Right lobe of liver (tissue), 6 donors: ENCODE measurements at places on chromosomes 12 and 14. TPM values are rescaled to one million over a fixed set of nuclear protein-coding genes. Genes with fewer than 3 reads are reported as not detected.

TRHDE gene
- total RNA-seq, result 1.4 TPM

PLA2G1B gene
- not detected for total RNA-seq

ADGRD1 gene
- total RNA-seq, result 12.3 TPM

OLR1 gene
- total RNA-seq, result not detected

CCNB1IP1 gene
- 15.7 TPM for total RNA-seq

C3AR1 gene
- 2.0 TPM for total RNA-seq

TAS2R30 gene
- 5.1 TPM for total RNA-seq

AQP2 gene
- not detected for total RNA-seq

DNA sequence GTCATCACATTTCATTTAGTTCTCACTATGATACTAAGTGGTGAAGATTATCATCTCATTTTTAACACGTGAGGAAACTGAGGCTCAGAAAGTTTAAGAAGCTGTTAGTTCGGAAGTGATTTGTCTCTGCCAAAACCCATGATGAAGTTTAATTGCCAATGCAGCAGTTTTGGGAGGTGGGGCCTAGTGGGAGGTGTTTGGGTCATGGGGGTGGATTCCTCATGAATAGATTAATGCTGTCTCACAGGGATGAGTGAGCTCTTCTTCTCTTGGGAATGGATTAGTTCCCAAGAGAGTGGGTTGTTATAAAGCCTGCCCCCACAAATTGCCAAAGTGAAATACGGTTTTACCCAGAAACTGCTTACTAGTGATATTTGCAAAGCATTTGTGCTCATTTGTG lies 91.5 kb upstream of the IGF1 start:
- no peak for DNase-seq

DNA sequence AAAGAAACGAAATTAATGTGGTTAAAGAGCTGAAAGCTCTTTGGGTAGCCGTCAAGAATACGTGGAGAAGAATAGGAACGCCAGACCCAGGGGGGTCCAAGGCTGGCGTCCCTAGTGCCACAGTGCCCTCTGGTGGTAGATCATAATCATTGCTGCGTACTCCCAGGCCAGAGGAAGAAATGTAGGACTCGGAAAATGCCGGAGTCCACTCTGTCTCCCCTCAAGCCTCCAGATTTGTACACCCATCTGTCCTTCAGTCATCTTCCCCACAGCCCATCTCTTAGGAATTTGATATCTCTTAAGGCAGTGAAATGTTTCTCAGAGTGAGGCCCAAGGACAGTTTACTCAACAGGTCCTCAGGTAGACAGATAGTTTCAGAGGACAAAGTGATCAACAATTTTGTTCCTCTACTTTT lies 25.4 kb upstream of the PLEKHG6 start:
- DNase-seq, result peak; percentile 45

GRCh38 chr12:1435456-1435855 lies 158.9 kb downstream of the FBXL14 start:
- DNase-seq, result no peak

DNA sequence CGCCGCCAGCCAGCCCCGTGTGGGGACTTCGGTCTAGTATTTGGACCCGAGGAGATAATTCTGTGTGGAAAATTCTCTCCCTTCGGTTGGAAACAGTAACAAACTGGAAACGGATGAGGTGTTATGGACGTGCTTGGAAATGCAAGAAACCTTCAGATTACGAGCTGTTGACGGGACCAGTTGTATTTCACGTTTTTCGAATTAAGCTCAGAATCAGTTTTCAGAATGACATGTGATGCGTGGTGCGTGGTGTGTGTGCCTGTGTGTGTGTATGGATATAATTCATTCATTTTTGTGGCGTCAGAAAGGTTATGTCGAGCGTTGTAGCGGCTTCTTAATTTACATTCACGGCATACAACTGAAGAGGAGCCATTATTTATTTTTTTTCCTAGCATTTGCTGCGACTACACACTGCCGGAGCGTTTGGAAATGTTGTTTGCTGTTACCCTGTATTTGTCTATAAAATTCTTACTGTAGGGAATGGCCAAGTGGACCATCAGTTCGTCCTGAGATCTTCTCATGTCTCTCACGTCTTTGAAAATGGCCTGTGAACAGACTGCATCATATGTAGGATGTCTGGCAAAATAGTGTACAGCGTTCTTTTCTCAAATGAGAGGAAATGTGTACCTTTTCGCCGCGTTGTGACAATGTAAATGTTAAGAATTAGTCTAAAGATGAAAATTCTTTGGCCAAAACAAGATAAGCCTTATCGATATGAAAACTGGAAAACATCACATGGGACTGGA lies 1.3 kb downstream of the TRAF3 start:
- no peak for DNase-seq

DNA sequence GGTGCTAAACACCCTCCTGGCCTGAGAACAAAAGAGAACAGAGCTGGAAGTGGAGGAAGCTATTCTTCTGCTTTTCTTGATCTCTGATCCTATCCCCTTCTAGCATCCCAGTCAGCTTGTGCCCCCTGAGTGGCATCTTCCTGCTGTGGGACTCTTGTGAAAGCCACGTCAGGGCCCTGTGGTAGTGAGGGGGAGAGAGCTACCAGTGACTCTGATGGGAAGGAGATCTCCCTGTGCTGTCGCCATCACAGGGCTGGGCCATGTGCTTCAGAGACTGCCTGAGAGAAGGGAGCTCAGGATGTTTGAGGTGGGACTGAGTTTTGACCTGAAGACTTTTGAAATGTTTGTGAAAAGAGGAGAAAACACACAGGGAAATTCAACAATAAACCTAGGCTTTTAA lies 107.6 kb upstream of the FUT8 start:
- no peak for DNase-seq

- no peak for DNase-seq
Observed at GRCh38 chr14:44388306-44388705, 118.8 kb downstream of the FSCB start.

GRCh38 chr14:70642303-70643235 lies 853 bp downstream of the TTC9 start:
- peak; percentile 29 for DNase-seq

GRCh38 chr14:21647380-21647779 lies 6.3 kb upstream of the OR4E2 start:
- DNase-seq, result no peak

DNA sequence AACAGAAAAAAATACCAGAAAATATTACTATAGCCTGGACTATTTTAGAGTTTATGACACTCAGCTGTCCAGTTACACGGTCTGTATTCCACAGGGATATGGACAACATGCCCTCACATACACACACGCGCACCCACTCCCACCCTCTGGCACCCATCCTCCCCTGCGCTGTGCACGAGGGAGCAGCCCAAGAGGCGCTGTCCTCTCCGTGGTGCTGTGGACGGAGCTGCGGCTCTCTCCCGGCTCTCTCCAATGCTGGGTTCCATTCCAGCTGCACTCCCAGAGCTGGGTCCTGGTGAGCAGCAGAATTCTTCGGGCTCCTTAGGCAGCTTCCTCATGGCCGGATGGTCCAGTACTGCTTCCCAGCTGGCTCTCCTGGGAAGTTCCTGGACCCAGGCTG lies 6.0 kb upstream of the NGB start:
- no peak for DNase-seq

DNA sequence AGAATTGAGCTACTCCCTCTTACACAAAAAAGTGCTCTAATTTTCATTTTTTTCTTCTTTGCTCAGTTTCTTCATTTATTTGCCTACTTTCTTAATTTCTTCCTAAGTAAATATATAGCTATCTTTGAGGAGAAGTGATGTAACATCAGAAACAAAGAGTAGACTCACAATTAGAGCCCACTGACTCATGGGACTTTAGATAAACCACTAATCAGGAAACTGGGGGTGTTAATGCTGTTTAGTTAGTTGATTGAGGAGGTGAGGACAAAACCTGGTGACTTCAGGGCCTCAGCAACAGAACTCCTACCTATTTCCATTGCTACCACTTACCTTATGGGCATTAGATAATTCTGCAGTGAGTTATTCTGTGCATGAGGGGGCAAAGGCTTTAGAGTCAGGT lies 151.7 kb downstream of the MON2 start:
- no peak for DNase-seq

DNA sequence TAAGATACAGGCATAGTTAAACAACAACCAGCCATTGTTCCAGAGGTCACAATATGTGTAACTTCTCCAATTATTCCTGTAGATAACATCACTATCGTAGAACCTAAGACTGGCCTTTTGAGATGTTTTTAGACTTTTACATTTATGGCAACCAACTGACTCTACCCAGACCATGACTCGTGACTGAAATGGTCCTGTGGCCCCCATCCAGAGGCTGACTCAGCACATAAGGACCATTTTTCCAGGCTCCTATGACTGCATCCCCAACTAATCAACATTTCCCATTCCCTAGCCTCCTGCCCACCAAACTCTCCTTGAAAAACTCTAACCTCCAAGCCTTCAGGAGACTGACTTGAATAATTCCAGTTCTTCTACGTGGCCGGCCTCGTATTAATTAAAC lies 52.6 kb upstream of the NID2 start:
- no peak for DNase-seq

DNA sequence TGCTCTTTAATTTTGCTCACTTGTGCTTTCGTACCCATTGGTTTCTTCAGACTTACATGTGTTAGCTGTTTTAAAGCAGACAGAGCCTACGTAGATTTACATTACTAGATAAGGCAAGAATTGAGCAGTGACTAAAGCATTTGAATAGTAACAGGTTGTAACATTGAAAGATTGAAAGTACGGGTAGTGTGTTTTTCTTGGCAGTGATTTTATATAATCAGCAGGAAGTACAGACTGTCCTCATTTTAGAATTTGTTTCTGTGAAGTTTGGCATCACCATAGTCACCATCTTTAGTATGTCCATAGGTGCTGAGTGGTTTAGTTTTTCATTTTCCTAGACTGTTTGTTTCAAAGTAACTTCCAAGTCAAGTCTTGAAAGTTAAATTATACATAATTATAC lies 14.0 kb downstream of the RTRAF start:
- DNase-seq, result no peak

DNA sequence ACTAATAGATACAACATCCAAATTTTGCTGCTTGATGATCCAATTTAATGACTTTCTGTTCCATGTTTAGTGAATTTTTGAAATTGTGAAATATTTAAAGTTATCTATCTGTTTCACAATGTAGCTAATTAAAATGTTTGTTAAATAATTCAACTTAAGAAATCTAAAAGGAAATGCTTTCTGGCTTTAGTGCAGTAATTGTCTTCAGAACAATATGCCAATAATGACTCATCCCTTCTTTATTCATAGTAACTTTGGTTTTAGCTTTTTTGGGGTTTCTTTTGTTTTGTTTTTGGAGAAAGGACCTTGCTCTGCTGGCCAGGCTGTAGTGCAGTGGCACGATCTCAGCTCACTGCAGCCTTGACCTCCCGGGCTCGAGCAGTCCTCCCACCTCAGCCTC lies 479.2 kb upstream of the RGS6 start:
- DNase-seq, result no peak

DNA sequence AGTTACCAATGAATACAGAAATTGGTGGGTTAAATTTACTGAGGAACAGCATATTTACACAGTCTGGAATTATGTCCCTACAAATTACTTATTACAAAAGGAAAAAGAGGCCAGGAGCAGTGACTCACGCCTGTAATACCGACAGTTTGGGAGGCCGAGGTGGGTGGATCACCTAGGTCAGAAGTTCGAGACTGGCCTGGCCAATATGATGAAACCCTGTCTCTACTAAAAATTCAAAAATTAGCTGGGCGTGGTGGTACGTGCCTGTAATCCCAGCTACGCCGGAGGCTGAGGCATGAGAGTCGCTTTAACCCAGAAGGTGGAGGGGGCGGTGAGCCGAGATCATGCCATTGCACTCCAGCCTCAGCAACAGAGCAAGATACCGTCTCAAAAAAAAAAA lies 52.6 kb downstream of the HECTD1 start:
- no peak for DNase-seq

DNA sequence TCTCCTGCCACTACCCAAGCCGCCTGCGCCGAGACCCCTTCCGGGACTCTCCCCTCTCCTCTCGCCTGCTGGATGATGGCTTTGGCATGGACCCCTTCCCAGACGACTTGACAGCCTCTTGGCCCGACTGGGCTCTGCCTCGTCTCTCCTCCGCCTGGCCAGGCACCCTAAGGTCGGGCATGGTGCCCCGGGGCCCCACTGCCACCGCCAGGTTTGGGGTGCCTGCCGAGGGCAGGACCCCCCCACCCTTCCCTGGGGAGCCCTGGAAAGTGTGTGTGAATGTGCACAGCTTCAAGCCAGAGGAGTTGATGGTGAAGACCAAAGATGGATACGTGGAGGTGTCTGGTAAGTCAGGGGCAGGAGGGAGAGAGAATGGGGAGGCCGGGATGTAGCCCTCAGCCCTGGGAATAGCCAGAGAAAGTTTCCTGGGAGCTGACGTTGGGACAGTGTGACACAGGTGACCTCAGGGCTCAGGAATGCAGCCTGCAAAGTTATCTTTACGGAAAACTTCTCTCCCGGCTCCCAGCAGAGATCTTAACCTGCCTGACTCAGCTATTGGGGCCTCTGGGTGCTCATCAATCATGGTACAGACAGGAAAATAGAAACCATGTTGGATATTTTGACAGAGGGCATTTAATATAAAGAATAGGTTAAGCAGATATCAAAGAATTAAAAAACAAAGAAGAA lies 747 bp downstream of the HSPB8 start:
- no peak for DNase-seq

GRCh38 chr12:124567673-124568373 lies 411 bp upstream of the NCOR2 start:
- peak; percentile 95 for DNase-seq

GRCh38 chr14:73977896-73978295 lies 27.8 kb downstream of the COQ6 start:
- no peak for DNase-seq

GRCh38 chr14:67410313-67410712 lies 1.7 kb downstream of the PLEK2 start:
- DNase-seq, result peak; percentile 52

GRCh38 chr14:77603654-77604255 lies 12.7 kb downstream of the SPTLC2 start:
- DNase-seq, result no peak

DNA sequence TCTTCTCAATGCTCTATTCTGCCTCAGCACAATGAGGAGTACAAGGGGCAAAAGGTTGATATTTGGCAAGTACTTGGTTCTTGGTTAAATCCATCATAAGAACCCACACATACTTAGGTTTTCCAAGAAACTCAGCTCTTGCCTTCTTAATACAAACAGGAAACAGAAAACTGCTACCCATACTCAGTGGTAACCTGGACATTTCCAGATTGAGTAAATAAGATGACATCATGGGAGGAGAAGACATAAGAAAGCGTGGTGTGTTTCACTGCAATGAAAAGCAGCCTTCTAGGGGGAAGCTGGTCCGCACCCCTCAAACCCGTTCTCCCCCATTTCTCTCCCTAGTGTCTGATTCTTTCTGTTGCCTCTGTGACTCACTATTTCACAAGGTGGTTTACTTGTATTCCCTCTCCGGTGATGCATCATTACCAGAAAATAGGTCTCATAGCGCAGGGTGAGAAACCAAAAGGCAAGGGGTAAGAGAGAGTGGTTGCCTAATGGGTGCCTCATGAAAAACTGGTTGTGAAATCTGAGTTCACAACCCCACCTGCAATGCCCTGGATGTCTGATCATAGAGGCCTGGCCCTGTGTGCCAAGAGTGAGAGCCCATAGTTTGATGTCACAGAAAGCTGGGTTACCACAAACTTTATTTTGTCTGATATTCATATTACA lies 326.5 kb upstream of the TBX3 start:
- peak; percentile 70 for DNase-seq
